Jurkat, Clone E6-1 (cell line): ENCODE measurements at places on chromosomes 16 and 17.
A peak's percentile ranks its signal among the peaks of the same experiment; 100 is the strongest.

- DNase-seq = no peak
These were observed 10.4 kb downstream of the HSD11B2 start for GRCh38 chr16:67441271-67441753.

- no peak for DNase-seq
These were observed 6.8 kb upstream of the EZH1 start for GRCh38 chr17:42751628-42752027.

DNA sequence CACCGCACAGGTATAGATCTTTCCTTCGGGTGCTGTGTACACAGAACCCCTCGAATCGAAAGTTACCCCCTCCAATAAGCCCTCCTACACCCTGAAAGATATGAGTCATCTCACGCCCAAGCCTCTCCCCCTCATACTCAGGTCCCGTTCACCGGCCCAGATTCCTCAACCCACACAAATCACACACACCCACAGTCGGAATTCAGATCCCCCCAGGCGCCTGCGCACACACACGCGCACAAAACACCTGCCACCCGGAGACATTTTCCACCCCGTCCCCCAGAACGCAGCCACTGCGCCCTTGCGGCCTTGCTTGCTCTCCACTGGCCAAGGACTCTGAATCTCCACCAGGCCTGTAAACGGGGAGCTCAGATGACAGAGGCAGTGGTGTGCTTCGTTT lies 4.9 kb downstream of the JPH3 start:
- no peak for DNase-seq

DNA sequence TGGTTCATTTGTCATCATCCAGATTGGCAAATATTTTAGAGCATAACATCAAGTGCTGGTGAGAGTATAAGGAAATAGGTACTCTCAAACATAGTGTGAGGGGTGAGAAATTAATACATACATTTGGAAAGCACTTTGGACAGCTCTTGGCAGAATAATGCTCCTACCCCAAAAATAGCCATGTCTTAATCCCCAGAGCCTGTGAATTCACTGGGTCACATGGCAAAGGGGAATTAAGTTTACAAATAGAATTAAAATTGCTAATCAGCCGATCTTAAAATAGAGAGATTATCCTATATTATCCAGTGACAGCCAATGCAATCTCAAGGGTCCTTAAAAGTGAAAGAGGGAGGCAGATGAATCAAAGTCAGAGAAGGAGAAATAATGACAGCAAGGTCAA lies 38.8 kb upstream of the ANKFN1 start:
- DNase-seq = no peak

GRCh38 chr16:70608521-70608920 lies 37.8 kb upstream of the IL34 start:
- no peak for DNase-seq

DNA sequence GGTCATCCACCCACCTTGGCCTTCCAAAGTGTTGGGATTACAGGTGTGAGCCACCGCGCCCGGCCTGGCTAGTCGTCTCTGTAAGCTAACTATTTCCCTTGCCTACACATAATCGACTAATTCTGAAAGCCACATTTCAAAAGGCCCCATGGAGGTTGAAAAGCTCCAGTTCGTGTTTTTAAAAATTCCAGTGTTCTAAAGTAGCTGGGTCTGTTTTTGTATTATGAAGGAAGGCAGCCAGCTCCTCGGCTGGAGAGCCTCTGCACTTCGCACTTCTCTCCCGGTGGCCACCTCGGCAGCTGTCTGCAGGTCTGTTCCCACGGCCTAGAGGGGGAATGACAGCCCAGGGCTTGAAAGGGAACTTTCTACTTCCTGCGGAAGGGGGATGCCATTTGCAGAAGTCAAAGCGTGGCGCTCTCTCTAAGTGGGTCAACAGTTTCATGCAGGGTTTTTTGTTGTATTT lies 16.9 kb downstream of the HASPIN start:
- peak; percentile 97 for DNase-seq

- DNase-seq = no peak
These were observed 1183.2 kb downstream of the CDH11 start for GRCh38 chr16:63938661-63939060.

DNA sequence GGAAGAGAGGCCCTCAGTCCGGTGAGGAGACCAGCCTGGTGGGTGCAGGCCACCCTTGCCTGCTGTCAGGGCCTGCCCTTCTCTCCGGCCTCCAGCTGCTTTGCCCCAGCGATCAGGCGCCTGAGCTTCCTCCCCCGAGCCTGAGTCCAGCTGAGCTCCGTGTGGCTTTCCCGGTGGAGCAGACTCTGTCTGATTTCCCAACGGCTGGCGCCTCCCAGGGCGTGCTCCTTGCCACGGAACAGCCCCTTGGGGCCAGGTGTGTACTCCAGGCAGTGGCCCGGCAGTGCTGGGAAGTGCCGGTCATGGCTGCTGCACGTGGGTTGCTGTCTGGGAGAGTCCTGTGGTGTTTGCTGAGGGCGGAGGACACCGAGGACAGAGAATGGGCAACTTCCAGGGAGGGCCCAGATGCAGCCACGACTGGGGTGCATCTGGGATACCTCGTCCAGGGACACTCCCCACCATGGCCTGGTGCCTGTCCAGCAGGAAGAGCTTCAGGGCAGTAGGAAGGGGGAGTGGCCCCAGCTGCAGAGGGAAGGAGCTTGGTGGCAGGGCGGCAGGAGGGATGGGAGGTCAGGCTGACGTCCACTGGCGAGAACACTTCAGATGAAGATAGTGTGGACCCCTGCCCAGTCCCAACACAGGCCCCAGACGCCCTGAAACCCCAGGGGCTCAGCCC lies 22.5 kb downstream of the METRNL start:
- no peak for DNase-seq

DNA sequence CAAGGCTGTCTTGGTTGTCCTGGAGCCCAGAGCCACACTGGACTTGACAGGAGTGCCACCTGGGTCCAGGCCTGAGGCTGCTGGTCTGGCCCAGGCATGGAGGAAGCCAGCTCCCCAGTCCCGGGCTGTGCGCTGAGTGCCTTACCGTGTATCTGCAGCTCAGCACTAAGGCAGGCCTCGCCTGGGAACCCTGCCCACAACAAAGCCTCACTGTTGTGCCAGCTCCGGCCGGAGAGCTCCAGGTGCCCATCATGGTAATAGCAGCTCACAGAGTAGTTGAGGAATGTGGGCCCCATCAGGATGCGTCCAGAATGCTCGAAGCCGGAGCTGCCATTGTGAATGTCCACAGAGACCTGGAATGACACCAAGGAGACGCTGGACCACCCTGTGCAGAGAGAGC lies 72.2 kb downstream of the RMI2 start:
- no peak for DNase-seq

GRCh38 chr17:34654276-34654880 lies 75.0 kb downstream of the TMEM132E start:
- no peak for DNase-seq

- DNase-seq = no peak
These were observed 736 bp downstream of the APPBP2 start for GRCh38 chr17:60525328-60525684.

DNA sequence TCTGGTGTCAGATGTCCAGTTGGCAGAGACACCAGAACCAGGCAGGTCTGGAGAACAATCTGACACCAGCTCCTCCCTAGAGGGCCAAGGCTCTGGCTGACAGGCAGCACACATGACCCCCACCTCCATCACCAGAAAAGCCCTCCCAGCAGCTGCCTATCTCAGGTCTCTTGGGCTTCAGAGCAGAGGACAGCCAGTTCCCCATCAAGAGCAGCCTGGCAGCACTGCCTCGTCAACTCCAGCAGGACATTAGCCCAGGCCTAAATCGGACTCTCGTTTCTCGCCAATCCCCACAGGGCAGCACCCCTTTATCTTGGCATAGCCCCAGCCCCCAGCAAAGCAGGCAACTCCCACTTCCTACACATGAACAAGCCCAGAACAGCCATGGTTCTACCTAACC lies 4.4 kb downstream of the JUP start:
- no peak for DNase-seq

- no peak for DNase-seq
These were observed 538.2 kb upstream of the CDH5 start for GRCh38 chr16:65828296-65828695.

DNA sequence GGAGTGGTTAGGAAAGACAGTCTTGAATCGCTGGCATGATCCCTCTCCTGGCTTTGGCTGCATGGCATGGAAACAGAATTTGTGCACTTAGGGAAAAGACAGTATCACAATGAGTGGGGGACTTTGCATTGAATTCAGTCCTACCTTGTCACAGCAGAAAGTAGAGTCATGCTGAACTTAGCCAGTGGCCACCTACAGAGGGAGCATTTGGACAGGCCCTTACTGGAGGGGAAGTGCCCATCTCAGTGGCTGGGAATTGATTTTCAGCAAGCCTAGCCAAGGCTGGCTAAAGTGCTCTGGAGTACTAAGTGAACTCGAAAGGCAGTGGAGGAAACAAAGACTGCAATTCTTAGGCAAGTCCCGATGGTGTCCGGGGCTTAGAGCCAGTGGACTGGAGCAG lies 364.3 kb upstream of the TOM1L1 start:
- no peak for DNase-seq

- DNase-seq = no peak
These were observed 36.7 kb upstream of the NLRP1 start for GRCh38 chr17:5621026-5621425.

DNA sequence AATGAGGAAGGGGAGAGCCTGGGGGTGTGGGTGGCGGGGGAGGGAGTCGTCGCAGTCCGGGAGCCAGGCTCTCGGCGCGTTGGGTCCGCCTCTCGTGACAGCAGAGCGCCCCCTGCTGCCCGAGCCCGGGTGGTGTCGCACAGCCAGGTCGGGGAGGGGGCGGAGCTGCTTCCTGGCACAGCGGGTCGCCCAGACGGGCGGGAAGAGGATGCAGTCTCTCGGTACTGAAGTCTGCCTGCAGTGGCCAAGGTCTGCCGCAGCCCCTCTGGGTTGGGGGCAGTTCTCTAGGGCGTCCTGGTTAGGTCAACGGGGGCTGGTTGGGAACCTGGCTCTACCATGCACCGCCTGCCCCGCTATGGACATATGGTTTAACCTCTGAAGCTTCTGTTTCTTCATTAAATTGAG lies 38.2 kb upstream of the CCDC182 start:
- peak; percentile 60 for DNase-seq

GRCh38 chr17:77374170-77374936 lies 233.6 kb downstream of the SEC14L1 start:
- peak; percentile 79 for DNase-seq

DNA sequence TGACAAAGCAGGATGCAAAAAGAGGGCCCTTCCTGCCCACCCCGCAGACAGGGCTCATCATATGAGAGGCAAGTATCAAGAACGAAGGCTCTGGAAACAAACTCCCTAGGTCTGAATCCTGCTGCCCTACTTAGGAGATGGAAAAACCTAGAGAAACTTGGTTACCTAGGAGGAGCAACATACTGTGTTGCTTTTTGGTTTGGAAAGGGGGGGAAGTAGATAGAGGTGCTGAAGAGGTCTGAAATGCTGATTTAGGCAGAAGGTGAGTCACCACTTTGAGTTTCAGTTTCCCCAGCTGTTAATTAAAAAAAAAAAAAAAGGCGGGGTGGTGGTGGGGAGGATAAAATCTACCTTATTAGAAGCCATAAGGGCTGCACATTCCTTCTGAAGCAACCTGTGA lies 1.5 kb downstream of the N4BP1 start:
- DNase-seq = no peak

GRCh38 chr16:53952215-53953208 lies 248.6 kb downstream of the FTO start:
- DNase-seq = peak; percentile 61

DNA sequence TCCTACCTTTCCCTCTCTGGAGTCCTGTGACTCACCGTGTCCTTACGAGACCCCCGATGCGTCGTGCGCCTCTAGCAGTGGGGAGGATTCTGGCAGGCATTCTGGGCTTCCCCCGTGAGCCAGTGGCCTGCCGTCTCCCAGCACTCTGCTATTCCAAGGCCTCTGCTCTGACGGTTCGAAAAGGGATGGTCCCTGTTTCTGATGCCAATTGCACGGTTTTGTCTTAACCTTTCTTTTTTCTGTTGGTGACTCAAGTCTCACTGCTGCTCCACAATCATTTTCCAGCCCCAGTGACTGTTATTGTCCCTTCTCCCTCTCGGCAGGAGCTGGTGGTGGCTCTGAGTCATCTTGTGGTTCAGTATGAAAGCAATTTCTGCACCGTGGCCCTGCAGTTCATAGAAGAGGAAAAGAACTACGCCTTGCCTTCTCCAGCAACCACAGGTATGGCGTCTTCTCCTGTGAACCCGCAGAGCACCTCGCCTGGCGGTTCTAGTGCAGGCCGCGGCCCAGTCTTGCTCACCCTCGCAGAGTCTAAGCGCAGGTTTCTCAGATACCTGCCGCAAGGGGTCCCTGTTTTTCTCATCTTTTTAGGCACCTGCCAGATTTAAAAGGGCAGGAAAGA lies 100.1 kb upstream of the CHMP6 start:
- peak; percentile 88 for DNase-seq

DNA sequence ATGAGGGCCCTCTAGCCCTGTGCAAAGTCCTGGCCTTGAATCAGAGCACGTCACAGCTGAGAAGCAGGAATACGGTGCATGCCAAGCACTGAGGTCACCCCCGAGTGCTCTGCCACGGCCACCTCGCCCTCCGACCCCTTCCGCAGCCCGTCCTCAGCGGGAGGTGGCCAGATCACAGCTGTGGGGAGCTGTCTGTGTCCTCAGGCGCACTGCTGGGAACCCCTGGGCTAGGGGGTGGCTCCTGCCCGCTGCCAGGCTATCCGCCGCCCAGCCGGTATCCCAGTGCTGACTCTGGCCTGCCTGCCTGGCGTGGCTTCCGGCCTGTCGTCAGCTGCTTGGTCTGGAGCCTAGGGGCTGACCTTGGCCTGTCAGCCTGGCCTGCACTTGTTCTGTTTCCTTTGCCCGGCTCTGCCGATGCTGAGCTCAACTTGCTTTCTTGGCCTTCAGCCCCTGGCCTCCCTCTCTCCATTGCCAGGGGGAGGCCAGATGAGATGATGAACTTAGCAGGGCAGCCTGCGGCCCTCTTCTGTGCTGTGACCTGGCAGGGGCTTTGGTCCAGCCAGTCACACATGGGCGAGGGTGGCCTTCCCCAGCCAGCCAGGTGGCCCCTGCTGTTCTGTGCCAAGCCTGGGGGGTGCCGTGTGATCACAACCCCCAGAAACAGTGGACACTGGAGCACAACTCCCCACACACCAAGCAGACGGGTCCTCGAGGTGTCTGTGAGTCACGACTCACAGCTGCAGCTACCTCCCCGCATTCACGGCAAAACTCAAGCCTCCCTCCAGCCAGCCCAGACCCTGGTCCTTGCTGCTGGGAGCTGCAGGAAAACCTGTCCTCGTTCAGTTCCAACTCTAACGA lies 77.3 kb downstream of the ZDHHC7 start:
- no peak for DNase-seq

GRCh38 chr17:55567240-55568214 lies 56.3 kb upstream of the SMIM36 start:
- no peak for DNase-seq

GRCh38 chr17:19724501-19725420 lies 8.4 kb upstream of the SLC47A2 start:
- no peak for DNase-seq
